ENCODE measurements at places on chromosomes 2 and 18.

- no peak for DNase-seq
Measured at GRCh38 chr18:52510139-52510538, 170.1 kb downstream of the DCC start.

- DNase-seq, result no peak
Measured at GRCh38 chr2:67013821-67014220, 383.3 kb upstream of the ETAA1 start.

GRCh38 chr2:209348433-209348832 lies 75.4 kb upstream of the MAP2 start:
- DNase-seq, result no peak

DNA sequence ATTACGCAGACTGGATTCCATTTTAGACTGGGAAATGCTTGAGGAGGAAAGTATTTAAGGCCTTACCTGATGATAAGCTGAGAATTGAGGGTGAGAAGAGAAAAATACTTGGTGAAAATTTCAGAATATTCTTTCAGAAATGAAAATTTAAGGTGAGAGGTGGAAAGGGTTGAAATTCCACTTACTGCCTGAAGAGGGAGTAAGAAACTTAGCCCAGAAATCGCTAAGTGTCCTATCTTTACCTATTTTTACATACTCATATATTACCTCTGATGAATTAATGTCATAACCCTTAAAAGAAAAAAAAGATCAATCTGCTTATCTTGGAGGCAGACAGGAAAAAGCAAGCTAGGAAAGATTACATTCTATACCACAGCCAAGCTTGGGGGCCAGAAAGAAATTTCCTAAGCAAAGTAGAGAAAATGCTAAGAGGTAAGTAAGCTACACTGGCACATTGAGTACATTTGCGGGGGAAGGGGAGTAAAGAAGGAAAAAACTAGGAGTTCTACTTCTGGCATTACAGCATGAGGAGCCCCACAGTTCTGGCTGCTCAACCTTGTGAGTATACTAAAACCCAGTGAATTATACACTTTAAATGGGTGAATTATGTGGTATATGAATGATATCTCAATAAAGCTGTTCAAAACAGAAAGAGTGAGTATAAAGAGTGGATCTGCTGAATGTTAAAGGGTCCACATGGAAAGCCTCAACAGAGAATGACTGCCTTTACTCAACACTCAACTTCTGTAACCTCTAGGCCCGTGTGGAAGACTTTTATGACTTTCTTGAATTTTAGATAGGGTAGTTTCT lies 33.8 kb downstream of the SMC6 start:
- DNase-seq, result no peak

DNA sequence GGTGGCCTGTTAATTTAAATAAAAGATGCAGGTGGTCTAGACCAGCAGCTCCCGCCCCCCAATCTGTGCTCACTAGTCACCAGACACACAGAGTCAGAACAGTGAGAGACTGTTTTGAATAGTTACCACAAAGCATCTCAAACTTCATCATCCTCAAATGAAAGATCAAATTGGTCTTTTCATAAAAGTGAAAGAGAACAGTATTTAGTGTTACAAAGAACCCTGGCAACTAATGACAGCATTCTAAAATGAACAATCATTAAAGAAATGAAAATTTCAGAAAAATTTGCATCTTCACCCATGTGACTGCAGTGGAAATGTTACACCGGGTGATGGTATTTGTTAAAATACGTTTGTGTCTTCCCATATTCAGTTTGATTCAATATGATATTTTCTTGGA lies 65.5 kb upstream of the PMAIP1 start:
- DNase-seq, result no peak

GRCh38 chr2:36477746-36478145 lies 120.2 kb downstream of the FEZ2 start:
- DNase-seq, result no peak

GRCh38 chr2:101179982-101180381 lies 28.8 kb upstream of the TBC1D8 start:
- no peak for DNase-seq

DNA sequence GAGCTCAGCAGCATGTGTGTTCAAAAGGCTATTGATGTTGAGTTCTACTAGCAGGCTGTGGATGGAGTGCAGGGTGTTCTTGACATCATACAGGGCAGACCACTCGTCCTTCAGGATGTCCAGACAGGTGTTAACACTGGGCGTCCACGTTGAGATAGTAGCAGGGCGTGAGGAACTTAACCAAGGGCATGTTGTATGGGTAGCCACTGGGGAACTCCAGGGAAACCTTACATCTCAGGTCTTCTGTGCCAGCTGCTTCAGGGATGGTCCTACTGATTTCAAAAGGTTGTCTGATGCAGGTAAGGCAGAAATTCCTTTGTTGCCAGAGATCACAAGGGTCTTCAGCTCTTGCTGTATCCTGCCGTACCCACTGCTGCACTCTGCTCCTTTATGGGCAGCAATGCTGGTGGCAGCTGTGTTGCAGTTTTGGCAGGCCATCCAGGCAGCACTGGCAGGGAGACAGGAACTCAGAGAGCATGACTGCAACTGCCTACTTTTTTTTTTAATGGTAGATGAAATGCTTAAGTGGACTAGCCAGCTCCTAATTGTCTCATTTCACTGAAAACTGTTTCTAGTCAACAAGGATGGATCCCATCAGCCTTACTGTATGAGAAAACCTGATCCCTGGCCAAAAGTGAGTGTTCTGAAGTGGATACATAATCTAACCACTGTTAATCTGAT lies 32.4 kb upstream of the RBBP8 start:
- peak; percentile 51 for DNase-seq

DNA sequence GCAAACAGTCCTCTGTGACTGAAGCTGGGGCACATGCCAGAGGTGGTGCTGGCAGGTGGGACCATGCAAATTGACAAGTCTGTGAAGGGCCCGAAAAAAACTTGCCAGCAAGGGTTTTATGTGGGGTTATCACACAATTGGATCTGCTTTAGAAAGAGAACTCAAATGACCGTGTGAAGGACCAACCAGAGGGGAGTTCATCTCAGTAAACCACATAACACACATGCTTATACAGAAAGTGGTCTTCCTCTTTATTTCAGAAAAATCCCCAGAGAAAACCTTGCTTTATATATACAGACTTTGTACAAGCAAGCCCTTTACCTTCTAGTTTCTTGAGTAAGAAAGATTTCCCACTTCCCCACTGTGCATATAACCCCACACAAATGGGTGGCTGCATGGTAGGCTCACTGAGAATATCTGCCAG lies 46.7 kb downstream of the KIDINS220 start:
- no peak for DNase-seq

DNA sequence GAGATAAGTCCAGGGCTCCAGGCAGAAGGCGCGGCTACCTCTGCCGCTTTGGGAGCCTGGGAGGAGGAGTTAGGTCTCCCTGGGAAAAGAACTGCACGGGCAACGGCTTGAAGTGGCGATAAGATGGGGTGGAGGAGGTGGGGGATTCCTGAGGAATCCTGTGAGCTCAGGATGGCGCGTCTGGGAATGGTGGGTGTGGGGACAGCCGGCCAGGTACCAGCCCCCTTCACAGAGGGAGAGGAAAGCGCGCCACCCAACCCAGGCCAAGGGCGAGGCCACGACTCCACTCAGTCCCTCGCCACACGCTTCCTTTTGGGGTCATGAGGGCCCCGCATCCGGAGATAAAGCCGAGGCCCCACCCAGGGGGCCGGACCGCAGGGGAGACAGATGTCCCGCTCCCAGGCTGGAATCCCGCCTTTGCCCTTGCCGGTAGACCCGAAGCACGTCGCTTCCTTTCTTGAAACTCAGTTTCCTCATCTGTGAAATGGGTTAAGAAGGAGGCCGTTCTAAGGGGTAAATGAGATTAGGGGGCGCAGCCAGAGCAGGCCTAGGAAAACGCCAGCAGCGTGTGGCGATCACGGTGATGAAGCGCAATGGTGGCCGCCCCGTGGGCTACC lies 1.7 kb upstream of the CTDSP1 start:
- DNase-seq, result peak; percentile 74

DNA sequence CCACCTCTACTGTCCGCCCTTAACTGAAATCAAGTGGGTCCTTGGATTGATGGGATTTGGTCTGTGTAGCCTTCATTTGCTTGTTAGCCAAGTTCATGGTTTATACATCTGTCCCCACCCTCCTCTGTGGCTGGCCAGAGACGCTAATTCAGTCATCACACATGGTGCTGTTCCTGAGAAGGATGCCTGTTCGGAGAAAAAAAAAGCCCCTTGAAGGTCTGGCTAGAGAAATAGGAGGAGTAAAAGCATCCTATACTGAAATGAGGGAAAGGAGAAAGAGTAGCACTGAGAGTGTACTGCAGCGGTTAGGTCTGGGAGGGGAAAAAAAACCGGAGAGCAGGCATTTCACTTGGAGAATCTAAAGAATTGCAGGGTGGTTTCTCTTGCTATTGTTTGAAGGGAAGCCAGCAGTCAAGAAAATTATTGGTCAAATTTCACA lies 180.6 kb upstream of the EPAS1 start:
- DNase-seq, result no peak

Measured in femur (tissue), 1 donor.